ENCODE measurements at places on chromosomes 12 and 14.

DNA sequence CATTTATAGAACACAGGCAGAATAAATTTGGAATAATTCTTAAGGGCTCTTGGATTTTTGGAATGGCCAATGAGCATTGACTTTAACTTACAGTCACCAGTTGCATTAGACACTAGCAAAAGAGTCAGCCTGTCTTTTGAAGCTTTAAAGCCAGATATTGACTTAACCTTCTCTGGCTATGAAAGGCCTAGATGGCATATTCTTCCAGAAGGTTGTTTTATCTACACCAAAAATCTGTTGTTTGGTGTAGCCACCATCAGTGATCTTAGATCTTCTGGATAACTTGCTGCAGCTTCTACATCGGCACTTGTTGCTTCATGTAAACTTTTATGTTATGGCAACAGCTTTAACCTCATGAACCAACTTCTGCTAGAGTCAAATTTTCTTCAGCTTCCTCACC, 10.4 kb downstream of the PCNX1 start:
- no peak for DNase-seq

DNA sequence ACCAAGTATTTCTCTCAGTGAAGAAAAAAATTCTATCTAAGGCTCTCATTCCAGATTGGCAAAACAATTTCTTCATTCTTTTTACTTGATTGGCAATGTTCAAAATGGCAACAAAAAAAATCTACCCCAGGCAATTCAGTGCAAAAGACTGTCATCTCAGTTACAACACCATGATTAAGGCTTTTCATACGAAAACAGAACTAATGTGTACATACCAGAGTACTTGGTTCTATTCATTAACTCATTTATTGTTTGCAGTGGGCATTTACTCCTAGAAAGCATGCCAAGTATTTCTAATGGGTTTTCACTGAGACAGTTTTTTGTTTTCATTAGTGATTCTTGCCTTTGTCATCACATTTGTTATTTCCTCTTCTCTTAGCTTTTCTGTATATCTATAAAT, 33.0 kb downstream of the DBX2 start:
- DNase-seq: no peak

- DNase-seq: no peak
Measured at GRCh38 chr14:51465486-51465885, 186.2 kb upstream of the FRMD6 start.

- DNase-seq: no peak
Measured at GRCh38 chr12:57726151-57726883, 12.2 kb downstream of the AGAP2 start.

GRCh38 chr14:96215452-96216244, 11.0 kb downstream of the BDKRB2 start:
- DNase-seq: no peak

DNA sequence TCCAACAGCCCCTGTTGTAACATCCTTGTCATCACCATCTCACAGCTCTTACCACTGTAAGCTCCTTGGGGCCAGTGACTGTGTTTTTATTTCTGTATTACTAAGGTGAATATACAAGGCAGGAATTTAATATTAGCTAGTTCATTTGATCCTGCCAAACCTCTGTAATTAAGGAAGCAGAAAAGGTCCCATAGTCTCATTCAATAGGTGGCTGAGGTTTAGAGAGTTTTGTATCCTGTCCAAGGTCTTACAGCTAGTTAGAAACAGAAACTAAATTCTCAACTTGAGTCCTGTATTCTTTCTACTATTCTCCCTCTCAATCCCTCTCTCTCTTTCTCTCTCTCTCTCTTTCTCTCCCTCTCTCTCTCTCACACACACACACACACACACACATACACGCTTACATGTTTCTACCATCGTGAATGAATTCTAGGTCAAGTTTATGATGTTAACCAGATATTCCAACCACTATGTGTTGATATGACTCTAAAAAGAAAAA, 543 bp upstream of the GLIPR1 start:
- DNase-seq: no peak

- DNase-seq: no peak
Measured at GRCh38 chr14:85578930-85579329, 49.0 kb downstream of the FLRT2 start.

DNA sequence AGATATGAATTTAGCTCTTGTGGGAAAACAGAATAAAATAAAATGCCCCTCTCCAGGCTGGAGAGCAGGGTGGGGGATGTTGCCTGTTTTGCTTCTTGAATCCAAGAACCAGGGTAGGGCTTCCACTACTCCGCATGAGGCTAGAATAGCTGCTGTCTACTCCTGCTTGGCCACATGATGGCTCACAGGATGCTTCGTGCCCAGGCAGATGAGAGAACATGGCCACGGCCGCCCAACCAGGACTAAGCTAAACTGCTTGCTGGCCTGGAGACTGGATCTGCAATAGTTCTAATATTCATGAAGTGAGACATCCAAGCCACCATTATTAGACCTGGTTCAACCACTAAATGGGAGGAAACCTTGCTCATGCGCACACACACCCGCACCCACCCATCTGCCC, 122.2 kb upstream of the METAP2 start:
- no peak for DNase-seq
